ENCODE measurements at places on chromosomes 7 and 10.

DNA sequence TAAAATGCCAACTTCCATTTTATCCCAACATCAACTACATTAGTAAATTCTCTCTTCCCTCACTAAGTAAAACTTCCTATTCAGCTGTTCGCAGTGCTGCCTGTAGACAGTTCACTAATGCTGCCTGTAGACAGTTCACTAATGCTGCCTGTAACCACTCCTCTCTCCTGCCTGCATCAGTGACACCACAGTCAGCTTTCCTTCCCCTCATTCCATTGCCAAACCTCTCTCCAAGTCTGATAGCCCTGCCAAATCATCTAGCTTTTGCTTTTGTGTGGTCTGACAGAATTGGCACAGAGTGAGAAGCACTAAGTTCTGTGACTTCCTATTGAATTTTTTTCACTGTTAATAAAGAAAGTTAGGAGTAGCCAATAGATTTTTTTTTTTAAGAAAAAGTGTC is 43.0 kb upstream of the MACC1 start:
- no peak for DNase-seq

GRCh38 chr7:120400806-120401455 is 128.0 kb downstream of the KCND2 start:
- DNase-seq, result no peak

- no peak for DNase-seq
Measured at GRCh38 chr7:128672927-128673517, 930 bp downstream of the GARIN1A start.

DNA sequence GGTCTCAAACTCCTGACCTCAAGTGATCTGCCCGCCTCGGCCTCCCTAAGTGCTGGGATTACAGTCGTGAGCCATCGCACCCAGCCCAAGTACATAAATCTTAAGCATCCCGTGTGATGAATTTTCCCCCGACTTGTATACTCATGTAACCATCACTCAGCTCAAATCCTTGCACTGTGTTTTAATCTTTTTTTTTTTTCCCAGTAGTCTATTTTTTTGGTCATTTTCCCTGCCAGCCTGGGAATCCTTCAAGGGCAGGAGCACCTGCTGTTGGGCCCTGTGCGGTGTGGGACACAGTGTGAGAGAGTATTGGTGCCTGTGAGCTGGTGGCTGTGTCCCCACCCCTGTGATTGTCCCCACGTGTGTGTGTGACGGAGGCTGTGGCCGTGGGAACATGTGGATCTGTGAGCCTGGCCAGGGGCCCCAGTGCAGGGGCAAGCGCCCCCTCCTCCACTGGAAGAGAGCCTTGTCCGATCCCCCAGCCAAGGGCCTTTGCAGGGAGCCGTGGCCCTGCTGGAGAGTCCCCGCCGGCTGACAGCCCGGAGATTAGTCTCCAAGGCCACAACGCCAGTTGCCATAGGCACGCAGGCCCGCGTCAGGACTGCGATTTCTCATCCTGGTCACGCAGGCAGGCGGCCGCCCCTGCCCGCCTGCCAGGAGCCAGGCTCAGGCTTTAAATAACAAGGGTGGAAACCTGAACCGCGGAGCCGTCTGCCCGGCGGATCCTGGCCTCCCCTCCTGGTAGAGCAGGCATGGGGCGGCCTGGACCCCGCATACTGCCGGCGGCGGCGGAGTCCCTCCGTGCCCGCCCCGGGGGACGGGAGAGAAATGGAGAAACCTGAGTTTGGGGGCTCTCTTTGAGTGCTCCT is 26.5 kb downstream of the GTF2IRD1 start:
- no peak for DNase-seq

DNA sequence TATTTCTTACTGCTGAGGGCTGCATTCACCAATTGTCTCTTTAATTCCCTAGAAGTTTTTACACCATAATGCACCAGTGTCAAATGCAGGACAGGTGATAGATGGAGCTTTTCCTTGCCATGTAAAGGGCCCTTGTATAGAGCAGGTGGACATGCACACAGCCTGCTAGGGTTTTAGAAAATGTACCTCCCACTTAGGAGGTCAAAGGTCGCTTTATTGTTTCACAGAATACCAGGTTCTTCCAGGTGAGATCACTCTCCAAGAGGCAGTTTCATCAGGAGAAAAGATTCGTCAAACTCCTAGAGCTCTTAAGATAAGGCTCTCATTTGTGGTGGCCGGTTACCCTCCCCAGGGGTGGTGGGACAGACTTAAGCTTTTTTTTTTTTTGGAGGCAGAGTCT is 215.8 kb downstream of the PHTF2 start:
- DNase-seq, result no peak

DNA sequence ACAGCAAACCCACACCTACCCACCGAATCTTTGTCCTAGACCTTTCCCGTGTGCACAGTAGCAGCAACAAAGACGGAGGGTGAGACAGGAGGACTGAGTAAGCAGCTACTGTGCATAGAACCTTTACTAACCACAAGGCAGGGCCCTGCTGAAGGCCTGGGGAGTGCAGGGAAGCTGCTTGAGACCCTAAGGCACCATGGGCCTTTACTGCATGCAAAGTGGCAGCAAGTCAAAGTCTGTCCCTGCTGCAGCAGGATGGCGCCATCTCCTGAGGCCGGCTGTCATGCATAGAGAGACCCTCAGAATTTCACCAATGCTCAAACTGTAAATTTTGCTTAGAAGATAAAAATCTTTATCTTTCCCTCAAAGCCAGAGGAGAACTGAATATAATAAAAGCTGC is 610.5 kb downstream of the ACTR3B start:
- DNase-seq, result no peak

DNA sequence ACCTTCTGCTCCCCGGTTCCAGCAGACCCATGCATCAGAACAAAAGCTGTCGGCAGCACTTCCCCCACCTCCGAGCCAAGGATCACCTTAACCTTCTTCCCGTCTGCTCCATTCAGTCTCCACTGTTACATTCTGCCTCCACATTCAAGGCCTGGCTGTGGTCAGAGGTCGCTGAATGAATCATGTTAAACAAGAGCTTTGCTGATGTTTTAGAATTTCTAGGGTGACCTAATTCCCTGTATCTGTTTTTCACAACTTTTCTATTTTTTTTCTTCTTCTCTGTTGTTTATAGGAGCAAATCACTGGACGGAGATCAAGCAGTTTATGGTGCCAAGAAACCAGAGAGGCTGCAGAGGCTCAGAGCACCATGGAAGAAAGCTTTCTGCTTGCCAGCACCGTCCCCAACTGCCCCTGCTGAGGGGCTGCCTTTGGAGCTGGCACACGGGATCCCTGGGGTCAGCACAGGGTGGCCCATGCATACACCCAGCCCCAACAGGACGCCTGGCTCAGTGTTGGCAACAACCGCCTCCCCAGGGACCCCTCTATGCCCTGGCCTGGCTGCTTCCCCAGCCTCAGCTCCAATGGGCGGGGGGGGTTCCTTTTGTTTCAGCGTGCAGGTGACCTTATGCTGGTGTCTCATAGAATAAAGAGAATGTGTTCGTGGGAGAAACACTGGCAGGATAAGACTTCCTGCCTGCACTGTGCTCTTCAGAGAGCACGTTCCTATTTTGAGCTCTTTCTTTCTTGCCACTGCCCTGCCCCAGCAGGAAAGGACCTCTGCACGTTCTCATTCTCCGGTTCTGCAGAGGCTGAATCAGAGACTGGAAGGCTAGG is 182.7 kb upstream of the LYZL2 start:
- DNase-seq, result no peak

DNA sequence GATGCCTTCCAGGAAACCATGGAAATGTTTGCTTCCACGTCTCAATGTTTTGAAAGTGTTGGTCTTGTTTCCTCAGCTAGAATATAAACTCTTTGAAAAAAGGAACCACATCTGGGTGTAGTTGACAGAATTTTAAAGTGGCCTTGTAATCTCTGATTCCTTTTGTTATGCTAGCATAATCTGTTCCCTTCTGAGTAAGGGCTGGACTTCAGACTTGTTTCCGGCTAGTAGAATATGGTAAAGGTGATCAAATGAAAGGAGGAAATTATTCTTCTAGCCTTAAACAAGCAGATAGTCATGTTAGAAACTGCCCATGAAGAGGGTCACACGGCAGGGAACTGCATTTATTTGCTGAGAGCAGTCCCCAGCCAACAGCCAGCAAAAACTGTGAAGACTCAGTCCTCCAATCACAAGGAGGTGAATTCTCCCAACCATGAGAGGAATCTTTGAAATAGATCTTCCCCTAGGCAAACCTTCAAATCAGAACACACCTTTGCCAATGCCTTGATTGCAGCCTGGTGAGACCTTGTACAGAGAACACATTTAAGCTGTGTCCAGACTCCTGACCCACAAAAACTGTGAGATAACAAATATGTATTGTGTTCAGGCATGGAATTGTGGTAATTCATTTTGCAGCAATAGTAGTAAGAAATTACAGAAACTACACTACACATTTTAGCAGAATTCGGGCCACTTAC is 316.9 kb upstream of the SP8 start:
- no peak for DNase-seq

- no peak for DNase-seq
Measured at GRCh38 chr7:99219185-99219767, 11.4 kb upstream of the KPNA7 start.

DNA sequence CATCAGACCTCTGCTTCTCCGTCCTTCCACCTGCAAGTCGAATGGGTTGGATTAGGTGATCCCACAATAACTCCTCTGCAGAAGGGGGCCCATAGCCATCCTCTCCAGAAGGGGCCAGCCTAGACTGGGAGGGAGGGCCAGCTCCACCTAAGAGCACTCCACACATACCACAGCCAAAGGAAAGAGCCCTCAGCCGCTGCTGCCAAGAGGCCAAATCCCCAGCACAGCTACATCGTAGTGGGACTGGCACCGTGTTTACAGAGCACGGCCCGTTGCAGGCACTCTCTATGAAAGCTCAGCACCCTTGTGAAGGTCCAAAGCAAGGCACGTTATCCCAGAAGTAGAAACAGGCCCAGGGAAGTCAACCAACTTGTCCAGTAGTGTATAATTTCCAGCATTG is 5.4 kb downstream of the KCNH2 start:
- no peak for DNase-seq

- no peak for DNase-seq
Measured at GRCh38 chr7:131007439-131008330, 273.7 kb upstream of the KLF14 start.

GRCh38 chr7:149662591-149663095 is 110.7 kb downstream of the ZNF467 start:
- DNase-seq, result peak; percentile 5
